ENCODE measurements at places on chromosomes 2 and 18.

DNA sequence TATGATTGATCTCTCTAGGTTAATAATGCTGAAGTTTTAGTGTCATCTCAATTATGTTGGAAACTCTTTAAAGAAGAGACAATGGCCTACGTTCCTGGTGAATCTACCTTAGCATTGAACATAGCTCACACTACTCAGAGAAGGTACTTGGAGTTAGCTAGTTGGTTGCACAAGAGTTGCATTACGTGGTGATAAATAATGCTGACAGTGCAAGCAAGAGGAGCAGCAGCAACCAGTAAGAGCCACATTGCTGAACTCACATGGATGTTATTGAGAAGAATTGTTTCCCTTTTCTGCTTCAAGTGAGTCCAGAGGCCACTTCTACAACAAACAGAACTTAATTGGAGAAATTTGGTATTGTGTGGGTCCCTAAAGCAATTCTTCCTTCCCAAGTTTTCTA lies 737.1 kb downstream of the TDRD15 start:
- no peak for DNase-seq

- DNase-seq = peak; percentile 67
Measured at GRCh38 chr2:1605102-1606045, 138.9 kb downstream of the PXDN start.

- no peak for DNase-seq
Measured at GRCh38 chr2:226063704-226064440, 664.4 kb downstream of the NYAP2 start.

DNA sequence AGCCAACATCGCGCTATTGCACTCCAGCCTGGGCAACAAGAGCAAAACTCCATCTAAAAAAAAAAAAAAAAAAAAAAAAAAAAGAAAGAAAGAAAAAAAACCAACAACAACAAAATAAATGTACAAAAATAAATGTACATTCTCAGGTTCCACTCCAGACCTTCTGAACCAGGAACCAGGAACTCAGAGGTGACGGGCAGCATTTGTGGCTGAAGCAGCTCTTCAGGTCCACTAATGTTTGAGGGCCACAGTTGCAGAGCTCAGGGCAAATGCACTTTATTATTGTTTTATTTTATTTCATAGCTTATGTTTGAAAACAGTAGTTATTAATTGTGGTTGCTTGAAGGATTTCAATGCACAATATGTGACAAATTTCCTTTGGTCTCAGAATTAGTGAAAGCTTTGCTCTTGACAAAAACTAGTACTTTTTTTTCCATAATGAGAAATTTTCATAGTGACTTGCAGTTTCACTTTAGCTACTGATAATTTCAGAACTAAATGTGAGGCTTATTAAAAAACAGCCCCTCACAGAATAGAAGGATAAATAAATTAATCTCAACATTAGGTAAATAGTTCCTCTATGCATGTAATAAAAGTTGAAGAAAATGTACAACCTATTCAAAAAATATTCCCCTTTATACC lies 378.4 kb upstream of the SPHKAP start:
- DNase-seq = no peak

GRCh38 chr2:6069381-6069780 lies 377.2 kb downstream of the SOX11 start:
- DNase-seq = no peak

GRCh38 chr2:23703583-23704385 lies 223.1 kb downstream of the ATAD2B start:
- DNase-seq = no peak

- DNase-seq = no peak
Measured at GRCh38 chr2:231110551-231110950, 14.3 kb downstream of the HTR2B start.

DNA sequence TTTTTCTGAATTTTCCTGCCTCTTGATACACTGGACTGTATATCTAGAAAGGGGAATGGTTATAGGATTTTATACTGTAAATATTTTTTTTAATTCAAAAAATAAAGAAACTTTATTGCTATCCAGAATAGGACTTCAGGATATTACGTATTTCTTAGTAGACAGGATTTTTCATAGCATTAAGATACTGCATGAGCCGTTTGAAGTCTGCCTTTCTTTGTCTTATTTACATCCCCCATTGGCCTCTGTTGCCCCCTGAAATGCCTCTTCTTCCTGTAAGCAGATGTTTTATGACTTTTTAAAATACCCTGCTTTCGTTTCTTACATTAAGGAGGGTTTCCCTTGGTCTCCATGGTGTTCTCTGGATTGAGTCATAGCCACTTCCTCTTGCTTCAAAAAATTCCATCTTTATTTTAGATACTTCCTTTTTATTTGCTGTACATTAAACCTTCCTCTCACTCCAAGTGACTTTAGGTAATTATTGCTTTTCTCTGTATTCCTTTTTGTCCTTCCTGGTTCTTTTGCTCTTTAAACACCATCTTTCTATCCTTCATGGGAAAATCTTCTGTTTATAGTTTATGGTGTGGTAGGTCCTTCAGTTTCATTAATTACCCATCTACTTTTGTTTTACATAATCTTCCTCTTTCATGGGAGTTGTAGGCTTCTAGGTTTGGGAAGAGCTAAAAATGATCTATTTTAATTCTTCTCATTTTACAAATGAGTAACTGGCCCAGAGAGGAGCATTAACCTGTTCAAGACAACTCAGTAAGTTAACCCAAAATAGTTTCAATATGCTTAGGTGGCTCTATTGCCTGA lies 72.6 kb downstream of the ZNF532 start:
- no peak for DNase-seq

DNA sequence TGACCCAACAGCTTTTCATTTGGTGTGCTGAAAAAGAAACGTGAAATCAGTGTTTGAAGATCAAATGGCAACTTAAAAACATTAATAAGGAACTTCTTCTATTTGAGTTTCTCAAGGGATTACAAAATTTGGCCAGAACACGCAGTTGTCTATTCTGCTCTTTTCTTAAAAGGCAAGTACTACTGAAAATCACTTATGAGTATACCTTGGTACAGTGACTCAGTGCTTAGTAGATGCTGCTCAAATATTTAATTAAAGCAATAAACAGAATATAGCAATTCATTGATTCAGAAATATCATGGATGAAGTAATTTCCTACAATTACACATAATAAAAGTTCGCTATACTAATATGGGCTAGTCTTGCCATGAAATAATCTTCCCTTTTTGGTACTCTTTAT lies 38.2 kb upstream of the MCM6 start:
- DNase-seq = no peak

GRCh38 chr2:33106115-33106514 lies 159.4 kb downstream of the LTBP1 start:
- DNase-seq = no peak

GRCh38 chr2:240818293-240819125 lies 1.5 kb downstream of the KIF1A start:
- no peak for DNase-seq

DNA sequence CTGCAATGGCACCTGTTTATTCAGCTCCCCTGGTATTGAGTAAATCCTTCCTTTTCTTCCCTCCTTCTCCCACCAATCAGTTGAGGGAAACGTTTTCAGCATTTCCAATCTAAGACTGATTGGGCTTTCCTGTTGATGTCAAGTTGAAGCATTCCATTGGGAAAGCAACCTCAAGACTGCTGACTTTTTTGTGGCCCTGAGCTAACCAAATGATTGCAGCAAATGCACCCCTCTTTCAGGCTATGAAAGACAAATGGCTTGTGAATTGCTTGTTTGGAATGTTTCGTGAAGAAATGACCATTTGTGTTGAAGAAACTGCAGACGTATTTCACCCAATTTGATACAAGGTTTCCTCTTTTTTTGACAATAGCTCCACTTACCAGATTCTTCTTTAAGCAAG lies 303.5 kb downstream of the EPHA4 start:
- DNase-seq = no peak

DNA sequence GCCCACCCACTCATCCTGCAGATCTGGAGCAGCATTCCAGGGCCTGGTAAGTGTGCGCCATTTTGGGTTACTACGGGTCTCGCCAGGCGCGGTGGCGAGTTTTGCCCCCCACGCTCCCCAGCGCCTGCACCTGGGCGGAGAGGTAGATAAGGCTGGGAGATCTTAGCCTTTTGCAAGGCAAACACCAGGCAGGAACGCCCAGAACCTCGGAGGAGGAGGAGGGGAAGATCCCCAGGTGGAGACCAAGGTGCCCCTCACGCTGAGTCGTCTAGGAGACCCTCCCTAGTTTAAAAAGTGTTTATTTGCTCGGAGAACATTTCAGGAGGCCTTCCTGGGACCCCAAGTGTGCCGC lies 365 bp upstream of the RAMP1 start:
- DNase-seq = no peak

- no peak for DNase-seq
Measured at GRCh38 chr18:8983195-8983594, 119.3 kb upstream of the NDUFV2 start.

- DNase-seq = no peak
Measured at GRCh38 chr2:207558079-207558491, 28.3 kb downstream of the CREB1 start.

GRCh38 chr2:138997856-138998517 lies 217.8 kb upstream of the NXPH2 start:
- no peak for DNase-seq

GRCh38 chr2:217634871-217635270 lies 367.9 kb downstream of the TNS1 start:
- no peak for DNase-seq

DNA sequence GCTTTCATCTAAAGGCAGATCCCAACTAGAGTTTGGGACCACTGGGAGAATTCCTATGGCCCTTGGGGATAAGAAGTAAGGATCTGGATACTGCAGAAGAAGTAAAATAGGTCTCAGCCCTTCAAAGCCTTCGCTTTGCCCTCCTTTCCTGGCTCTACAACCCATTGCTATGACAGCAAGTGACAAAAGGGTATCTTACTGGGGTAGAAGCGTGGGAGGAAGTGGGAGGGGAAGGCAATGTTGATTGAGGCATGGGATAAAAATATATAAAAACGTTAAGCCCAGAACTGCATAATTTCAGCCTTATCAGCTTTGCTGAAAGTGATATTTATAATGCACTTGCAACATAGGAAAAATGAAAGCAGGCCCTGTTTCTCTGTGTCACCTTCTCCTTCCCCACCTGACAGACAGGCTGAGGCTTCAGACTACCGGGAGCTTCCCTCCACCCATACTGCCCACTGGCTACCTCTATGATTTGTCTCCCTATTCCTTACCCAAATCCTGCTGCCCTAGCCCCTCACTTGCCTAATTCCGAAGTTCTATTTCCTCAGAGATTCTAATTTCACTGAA lies 14.9 kb upstream of the SOS1 start:
- DNase-seq = no peak

GRCh38 chr18:45107425-45107824 lies 426.7 kb downstream of the SETBP1 start:
- no peak for DNase-seq

DNA sequence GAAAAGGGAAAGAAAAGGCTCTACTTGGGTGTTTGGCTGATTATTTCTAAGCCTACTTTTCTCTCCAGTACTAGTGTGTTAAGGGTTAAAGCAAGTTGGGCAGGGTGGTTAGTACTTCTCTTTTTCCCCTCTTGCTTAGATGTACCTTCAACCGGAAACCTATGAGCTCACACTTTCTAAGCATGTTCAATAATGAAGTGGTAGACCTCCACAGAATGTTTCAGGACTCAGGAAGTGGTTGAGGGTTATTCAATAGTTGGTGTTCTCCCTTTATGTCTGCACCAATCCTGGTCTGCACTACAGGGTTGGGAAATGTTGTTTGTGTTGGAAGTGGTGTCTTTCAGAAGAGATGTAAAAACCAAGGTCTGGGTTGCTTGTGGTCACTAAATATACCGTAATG lies 137.1 kb downstream of the ZEB2 start:
- no peak for DNase-seq

DNA sequence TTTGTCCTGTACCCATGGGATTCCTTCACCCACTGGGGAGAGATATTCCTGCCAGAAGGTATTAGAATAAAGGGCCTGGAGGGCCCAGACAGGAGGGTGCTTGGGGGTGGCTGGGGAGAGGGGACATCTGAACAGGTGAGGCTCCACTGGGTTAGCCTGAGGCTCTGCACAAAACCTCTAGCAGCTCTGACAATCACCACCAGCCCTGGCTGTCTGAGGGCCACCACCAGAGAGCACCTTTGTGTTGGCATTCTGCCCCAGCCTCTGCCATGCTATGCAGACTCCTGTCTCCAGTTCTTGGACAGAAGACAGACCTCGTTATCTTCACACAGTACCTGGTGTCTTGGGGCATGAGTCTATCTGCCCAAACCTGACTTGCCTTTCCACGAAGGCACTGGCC lies 25.3 kb downstream of the SLC16A14 start:
- DNase-seq = no peak

- DNase-seq = no peak
Measured at GRCh38 chr2:46487667-46488335, 8.4 kb downstream of the TMEM247 start.

- peak; percentile 30 for DNase-seq
Measured at GRCh38 chr2:113980946-113981345, 91.1 kb downstream of the ACTR3 start.

- DNase-seq = no peak
Measured at GRCh38 chr2:238475034-238475433, 48.3 kb downstream of the ASB1 start.

GRCh38 chr2:227828477-227828912 lies 14.9 kb downstream of the CCL20 start:
- DNase-seq = no peak

DNA sequence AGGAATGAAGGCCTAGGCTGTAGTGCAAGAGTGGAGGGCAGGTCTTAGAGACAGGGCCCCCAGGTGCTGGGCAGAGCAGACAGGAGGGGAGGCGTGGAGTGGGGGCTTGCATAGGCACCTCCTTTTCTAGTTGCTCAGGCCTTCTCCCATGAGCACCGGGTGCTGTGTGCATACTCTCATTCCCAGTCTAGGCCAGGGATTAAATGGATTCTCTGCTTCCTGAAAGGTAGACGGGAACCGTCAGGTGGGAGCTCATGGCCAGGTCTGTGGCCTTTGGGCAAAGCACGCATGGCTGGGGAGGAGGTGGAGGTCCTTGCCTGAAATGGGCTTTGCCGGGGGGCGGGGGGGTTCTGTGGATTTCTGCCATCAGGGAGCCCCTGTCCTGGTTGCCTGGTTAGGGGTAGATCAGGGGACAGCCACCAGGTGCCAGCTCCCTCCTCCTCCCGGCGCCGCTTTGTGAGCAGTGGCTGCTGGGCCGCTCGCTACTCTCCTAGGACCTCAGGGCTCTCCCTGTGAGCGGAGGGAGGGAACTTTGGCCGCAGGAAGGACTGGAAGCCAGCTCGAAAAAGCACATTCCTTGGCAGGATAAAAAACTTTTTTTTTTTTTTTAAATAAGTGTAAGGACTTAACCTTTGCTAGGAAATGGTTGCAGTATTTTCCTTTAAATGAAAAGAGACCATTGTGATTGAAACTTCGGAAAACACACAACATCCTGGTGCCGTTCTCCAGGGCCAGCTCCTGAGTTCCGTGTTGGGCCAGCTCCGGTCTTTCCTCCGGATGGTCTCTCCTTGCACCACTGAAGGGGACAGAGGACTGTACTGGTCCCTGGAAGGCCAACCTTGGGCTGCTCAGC lies 82.8 kb upstream of the HAAO start:
- no peak for DNase-seq
